ENCODE measurements at places on chromosomes 11 and 22.

DNA sequence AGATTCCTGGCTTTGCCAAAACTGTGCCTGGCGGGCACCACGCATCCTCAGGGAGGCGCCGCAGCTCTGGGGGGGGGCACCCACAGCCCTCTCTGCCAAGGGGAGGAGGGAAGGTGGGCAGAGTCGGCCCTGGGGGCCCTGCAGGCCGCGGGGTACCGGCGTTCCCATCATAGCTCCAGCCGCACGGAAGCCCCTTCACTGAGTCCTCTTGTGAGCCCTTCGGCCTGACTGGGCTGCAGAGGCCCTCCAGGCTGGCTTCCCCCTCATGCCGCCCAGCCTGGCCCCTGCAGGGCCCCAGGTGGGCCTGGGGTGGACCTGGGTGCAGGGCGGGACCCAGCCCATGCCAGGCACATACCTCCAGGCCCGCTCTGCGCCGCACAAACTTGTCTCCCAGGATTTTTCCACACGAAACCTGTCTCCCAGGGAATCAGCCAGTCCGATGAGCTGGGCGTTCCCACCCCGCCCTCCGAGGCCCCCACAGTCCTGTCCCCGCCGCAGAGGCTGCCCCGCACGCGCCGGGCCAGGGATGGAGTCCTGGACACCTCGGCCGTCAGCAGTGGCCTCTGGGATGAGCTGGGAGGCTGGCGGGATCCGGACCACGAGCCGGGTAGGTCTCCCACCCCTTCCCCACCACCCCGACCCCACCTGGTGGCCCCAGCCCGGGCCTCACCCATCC is 1.8 kb upstream of the PKP3 start:
- DNase-seq = no peak

DNA sequence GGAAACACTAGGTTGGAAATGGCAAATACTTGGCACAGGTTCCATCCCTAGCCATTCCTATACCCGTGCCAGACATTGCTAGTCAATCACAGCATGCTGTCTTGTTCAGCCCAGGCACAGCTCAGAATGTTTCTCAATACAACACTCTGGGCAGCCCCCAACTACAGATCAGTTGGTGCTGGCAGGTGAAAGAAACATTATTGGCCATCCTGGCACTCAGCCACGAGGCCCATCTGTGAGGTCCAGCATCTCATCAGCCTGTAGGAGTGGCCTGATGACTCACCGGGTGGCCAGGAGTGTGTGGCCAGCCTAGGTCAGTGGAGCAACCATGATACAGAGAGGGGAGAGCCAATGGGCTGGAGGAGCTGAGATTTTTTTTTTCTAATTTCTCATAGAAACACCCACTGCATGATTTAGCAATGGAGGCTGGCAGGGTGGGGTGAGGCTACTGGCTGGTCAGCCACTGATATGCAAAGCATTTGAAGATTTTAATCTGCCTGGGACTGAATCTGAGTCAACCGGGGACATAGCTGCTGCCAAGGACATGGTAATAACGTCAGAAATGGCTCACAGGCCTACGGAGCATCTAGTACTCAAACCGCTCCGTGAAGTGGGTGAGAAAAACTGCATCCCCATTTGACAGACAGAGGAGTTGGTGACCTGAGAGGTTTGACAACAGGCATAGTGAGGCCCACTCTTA is 5.4 kb downstream of the MYO18B start:
- no peak for DNase-seq

- DNase-seq = no peak
These were observed 97.0 kb downstream of the BRD1 start for GRCh38 chr22:49730656-49731055.

GRCh38 chr22:37292641-37293040 is 10.3 kb downstream of the CYTH4 start:
- DNase-seq = no peak

- no peak for DNase-seq
These were observed 49.5 kb upstream of the ACCSL start for GRCh38 chr11:43998308-43998707.

DNA sequence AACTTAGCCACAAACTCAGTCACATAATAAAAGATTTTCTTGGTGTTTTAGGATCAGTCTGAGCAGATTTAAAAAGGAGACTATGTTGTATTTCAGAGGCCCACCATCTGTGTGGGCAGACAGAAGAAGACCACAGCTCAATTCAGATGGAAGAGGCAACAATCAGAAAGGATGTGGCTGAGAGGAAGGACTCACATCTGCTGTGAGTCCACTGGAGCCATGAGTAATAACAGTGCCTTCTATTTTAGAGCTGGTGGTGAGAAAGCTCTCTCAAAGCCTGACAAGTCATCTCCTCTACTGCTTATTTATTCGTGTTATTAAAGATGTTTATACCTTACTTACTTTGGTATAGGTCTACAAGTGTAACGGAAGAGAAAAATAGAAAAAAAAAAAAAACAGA is 357.2 kb downstream of the OPCML start:
- no peak for DNase-seq

GRCh38 chr11:111846636-111847035 is 24.7 kb downstream of the ALG9 start:
- DNase-seq = no peak

DNA sequence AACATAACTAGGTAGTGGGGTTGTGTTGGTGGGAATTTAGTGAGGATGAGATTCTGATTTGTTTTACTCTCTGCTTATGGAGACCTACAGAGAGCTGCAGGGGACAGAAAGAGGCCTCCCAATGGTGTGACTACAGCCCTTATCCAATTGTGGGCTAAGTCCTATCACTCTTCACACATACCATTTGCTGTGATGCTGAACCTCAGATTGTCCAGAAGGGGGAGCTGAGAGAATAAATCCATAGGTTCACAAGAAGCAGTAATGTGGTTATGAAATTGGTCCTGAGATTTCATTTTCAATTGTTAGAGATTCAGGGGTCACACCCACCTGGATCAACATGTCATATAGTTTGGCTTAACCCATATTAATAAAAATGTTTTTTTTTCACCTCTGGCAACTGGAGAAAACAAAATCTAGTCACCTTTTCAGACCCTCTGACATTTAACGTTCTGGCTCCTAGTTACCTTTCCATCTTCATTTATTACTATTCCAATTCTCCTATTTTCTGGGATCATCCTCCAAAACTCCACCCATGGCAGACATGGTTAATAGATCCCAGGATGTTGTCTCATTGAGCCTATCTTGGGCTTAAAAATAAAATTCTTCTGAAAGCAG is 53.3 kb upstream of the PTPN5 start:
- DNase-seq = no peak

DNA sequence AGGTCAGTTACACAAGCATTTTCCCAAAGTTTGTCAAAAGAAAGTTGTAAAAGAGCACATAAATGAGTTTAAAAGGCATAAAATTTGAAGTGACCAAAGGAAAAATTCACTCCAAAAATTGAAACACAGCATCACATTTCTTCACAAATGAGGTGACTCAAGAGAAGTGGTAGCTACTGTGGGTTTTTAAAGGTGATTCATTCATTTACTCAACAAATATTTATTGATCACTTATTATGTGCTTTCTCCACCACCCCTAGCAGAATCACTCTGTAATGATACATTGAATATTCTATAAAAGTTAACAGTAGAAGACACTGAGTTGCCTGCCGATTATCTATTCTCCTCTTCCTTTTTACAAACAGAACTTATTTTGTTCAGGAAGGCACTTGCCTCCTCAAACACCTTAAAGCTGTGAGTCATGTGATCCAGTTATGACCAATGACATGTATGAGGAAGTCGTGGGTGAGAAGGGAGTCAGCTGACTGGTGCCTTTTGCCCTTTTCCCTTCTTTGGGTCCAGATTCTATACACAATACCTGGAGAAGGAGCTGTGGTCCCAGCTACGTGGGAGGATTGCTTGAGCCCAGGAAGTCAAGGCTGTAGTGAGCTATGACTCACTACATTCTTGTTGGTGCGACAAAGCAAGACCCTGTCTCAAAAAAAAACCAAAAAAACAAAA is 67.7 kb upstream of the CLNS1A start:
- no peak for DNase-seq

DNA sequence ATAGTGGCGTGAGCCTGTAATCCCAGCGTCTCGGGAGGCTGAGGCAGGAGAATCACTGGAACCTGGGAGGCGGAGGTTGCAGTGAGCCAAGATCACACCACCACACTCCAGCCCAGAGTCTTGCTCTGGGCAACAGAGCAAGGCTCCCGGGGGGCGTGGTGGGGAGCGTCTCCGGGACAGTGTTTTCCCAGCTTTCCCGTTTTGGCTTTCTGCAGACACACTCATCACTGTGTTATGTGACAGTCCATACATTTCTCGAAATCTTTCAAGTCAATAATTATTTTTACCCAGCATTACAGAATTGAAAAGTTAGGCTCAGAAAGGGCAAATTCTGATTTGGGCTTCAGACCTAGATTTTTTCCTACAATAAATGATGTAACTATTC is 31.7 kb downstream of the NEAT1 start:
- DNase-seq = no peak

DNA sequence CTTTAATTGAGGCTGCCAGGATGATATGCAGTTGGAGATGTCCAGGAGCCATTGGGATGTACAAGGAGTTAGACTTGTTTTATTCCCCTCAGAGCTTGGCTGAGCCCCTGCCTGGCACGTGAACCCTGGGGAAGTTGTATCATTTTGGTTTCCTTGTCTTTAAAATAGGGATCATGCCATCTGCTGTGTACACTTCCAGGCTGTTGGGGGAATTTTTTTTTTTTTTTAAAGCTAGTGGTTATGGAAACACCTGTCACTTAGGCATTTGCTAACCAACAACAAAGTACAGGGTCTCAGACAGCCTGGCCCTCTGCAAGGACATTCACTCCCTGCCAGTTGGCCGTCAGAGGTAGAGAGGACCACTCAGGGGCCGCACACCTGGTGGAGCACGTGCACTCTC is 8.5 kb upstream of the RAB1B start:
- no peak for DNase-seq

- no peak for DNase-seq
These were observed 802.4 kb upstream of the ANO3 start for GRCh38 chr11:25529572-25529971.

GRCh38 chr11:21148376-21148775 is 479.0 kb downstream of the NELL1 start:
- DNase-seq = no peak

- DNase-seq = no peak
These were observed 940.4 kb downstream of the DLG2 start for GRCh38 chr11:84686716-84687115.

DNA sequence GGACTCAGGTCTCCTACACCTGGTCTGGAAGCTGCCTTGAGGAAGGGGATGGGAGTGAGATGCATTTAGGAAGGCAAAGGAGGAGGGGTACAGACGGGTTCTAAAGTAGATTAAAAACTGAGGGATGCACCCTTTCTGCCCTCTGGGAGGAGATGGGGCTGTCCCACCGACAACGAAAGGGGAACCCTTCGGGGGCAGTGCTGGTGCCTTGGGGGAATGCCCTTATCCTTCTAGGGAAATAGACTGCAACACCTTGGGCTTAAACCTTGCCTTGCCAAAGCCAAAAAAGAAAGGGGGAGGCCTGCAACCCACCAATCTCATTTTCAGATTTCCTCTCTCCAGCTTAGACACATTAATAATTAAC is 89.8 kb downstream of the PLEKHA7 start:
- no peak for DNase-seq

DNA sequence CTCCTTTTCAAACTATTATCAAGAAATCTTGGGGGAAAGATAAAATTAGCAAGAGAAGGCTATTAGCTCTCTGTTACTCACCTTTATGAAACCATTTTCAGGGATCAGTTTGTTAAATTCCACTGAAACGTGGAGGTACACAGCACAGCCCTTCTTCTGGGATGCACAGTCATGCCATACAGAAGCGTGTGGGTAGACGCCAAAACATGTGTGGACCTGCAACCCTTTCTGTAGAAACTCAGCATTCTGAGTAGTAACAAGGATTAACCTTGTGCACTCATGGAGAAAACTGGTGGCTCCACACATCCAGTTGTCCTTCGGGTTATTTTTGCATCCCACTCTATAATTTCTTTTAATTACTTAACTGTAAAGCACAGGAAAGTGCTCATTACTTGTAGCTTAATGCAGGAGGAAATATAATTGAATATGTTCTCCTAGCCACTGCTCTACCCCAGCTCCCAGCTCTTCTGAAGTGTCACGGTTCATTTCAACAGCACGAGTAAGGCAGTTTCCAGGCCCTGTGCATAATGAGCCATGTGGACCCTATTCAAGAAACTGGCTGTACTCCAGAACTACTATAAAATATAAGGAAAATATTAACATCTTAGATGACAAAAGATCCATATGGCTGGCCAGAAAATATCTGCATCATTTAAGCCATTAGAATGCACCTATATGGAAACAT is 26.1 kb downstream of the BDNF start:
- no peak for DNase-seq

- DNase-seq = no peak
These were observed 4.6 kb downstream of the EWSR1 start for GRCh38 chr22:29272624-29273023.

DNA sequence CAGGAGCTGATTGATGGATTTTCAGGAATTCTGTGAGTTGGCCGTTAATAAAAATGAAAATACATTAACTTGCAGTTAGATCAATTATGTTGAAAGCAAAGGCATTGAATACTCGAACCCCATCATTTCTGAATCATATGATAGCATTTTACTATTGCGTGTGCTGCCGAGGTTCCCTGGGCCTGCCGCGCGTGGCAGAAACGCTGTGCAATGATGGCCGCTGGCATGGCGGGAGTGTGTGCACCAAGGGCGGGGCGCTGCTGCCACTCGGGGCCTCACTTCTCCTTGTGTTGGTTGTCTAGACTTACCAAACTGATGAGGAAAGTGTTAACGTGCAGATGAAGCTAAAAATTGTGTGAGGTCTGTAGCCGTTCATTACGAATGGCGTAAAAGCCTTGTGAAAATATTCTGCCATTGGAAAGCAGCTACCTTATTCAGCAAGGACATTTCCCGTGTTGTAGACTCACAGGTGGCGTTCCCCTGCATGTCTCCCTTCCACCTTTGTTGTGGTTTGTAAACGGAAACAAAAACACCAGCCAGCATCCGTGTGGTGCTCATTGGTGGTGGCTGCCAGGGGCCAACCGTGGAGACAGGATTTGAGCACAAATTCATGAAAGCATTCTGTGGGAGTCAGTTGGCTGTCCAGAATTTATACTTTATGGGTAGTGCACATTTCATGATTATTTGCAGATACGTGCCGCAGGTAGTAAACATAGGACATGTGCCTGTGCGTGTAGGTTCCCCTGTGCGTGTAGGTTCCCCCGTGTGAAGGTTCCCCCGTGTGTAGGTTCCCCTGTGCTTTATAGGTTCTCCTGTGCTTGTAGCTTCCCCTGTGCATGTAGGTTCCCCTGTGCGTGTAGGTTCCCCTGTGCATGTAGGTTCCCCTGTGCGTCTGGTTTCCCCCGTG is 5.9 kb upstream of the GRAMD4 start:
- DNase-seq = peak; percentile 55

All from stimulated activated CD4-positive, alpha-beta T cell treated with anti-CD3 and anti-CD28 coated beads, Interleukin-15, amount 100 ng/mL, for 1 hour (primary cell).